ENCODE measurements at places on chromosomes 5 and 9. TPM values are rescaled to one million over a fixed set of nuclear protein-coding genes. Genes with fewer than 3 reads are reported as not detected.

GRCh38 chr5:96227957-96228356 is 205.1 kb downstream of the PCSK1 start:
- DNase-seq: no peak

DNA sequence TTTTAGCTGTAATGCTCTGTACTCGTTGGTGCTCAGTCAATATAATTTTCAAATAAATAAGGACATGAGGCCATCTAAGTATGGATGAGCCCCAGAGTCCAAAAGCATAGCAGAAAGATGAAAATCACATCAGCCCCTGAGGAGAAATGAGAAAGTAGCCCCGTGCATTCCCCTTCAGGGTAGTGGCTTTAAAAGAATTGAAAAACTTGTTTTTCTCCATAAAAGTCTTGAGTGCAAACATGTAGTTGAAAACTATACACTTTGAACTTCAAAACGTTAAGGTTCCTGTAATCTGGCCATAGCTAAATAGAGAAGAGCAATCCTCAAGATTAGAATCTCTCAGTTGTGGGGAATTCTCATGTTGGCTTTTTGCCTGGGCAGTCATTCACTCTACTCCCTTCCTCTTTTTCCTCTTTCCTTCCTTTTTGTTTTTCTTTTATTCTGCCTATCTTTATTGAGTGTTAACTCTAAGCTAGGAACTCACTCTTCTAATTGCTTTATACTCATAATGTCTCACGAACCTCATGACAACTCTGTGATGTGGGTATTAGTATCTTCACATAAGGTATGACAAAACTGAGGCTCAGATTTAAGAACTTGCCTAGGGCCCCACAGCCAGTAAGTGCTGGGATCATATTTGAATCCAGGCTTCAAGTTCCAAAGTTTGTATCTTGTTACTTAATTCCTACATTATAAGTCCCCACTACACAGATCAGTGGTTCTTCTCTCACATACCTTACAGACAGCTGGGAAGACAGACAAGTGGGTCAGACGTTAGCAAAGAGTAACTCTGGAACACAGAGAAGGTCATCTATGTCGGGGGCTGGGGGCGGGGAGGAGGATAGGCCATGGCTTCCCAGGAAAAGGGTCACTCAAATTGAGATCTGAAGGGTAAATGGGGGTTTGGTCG is 46.4 kb upstream of the ABCA1 start:
- DNase-seq: no peak

DNA sequence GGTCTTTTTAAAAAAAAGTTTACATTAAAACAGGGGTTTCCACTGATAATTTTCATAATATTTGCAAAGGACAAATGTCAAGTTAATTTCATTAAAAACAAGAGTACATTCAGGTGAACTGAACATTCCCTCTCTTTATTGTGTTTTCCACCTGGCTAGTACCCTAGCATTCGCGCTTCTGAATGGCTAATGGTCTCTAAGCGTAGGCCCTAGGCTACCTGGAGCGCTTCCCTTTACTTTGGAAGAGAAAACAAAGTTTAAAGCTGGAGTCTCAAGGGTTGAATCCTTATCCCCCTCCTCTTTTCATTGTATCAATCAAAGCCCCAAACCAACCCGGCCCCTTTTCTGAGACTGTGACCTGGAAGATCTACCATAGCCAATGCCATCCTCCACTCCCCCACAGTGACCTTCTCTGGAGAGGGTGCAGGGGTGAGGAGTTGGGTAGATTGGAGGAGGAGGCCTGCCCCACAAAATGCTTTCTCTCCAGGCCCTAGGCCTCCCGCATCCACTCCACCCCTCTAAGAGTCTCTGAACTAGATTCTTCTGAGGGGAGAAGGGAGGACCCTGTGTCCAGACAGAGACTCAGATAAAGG is 73.3 kb upstream of the TBCA start:
- DNase-seq: no peak

DNA sequence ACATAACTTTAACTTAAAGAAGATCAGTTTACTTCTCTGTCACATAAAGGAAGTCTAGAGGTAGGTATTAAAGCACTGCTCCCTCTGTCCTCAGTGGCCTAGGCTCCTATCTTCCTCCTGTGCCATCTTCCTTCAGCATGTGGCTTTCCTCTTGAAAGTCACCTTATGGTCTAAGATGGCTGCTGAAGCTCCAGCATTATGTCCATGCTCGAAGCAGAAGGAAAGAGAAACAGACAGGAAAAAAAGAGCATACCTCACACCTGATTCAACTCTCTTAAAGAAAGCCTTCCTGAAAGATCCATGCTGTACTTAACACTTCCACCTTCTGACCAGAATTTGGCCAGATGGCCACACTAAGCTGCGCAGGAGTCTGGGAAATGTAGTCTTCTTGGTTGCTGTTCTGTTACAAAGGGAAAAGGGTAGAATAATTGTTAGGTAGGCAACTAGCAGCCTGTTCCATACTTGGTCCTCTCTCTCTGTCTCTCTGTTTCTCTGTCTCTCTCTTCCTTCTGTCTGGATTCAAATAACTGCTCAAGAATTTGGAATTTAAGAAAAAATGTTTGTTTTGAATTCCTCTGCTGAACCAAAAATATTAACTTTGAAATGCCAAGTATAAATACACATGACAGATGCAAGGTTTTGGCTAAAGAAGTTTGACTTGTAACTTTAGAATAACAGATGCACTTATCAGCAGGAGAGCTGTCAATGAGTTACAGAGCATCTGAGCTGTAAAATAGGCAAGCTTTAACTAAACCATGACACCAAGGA is 16.0 kb downstream of the TMEM174 start:
- no peak for DNase-seq

GRCh38 chr9:127613583-127613954 is 1.5 kb downstream of the STXBP1 start:
- DNase-seq: no peak

- no peak for DNase-seq
Measured at GRCh38 chr9:7055171-7055903, 297.6 kb downstream of the KDM4C start.

- DNase-seq: no peak
Measured at GRCh38 chr5:91474201-91474600, 91.1 kb upstream of the ARRDC3 start.

DNA sequence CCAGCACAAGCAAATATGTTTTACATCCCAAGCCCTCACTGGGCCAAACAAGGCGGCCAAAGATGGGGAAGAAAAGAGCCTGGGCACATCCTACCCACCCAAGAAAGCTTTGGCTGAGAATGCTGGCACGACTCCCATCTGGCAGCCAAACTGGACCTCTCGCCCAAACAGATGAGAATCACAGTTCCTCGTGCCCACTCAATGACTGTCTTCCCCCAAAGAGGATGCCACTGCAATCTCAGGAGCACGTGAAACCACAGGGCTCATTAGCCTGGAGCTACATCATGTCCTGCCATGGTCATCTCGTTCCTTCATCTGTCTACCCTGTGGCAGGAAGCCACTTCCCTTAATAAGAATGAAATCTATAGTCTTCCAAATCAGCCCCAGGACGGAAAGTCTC is 536.8 kb downstream of the BNC2 start:
- no peak for DNase-seq

GRCh38 chr5:158599157-158599556 is 500.6 kb downstream of the EBF1 start:
- DNase-seq: no peak

- no peak for DNase-seq
Measured at GRCh38 chr9:5095795-5096194, 89.6 kb downstream of the INSL6 start.

DNA sequence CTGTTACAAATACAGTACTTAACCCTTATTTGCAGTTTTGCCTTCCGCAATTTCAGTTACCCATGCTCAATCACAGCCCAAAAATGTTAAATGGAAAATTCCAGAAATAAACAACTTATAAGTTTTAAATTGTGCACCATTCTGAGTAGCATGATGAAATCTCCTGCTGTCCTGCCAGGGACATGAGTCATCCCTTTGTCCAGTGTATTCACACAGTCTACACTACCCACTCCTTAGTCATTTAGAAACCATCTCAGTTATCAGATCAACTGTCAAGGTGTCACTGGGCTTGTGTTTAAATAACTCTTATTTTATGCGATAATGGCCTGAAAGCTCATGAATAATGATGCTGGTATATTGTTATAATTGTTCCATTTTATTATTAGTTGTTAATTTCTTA is 95.8 kb downstream of the PLCXD3 start:
- peak; percentile 68 for DNase-seq

GRCh38 chr5:68408345-68408871 is 192.9 kb downstream of the PIK3R1 start:
- DNase-seq: no peak

DNA sequence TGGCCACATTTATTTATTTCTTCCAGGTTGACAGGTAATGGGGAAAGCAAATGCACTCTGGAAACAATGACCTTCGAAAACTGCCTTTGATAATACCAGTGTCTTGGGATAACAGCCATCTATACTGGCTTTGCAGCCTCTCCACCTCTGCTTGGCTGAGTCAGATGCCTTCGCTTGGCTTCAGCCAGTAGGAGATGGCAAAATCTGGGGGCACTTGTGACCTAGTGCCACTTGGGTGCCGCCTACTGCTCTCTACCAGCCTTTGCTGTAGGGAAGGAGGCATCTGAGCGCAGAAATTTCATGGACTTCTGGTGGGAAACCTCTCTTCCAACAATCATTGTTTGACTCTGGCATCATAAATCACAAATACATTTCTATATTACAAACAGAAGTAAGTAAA is 21.8 kb downstream of the FYB1 start:
- no peak for DNase-seq

GRCh38 chr9:127589955-127590370 is 22.1 kb upstream of the STXBP1 start:
- peak; percentile 54 for DNase-seq

The C5orf24 gene
- 24.1 TPM for total RNA-seq

The SNAPC3 gene
- 23.4 TPM for total RNA-seq

The PRRT1B gene
- not detected for total RNA-seq

The REEP2 gene
- total RNA-seq: 3.0 TPM

The CATSPER3 gene
- total RNA-seq: 0.10 TPM

The AFF4 gene
- 52.0 TPM for total RNA-seq

The GPX3 gene
- total RNA-seq: 13.2 TPM

The PAEP gene
- total RNA-seq: not detected

The ADAMTSL1 gene
- total RNA-seq: 3.7 TPM

The PARP8 gene
- 21.8 TPM for total RNA-seq

The ALG2 gene
- total RNA-seq: 32.1 TPM

The FOXD4L4 gene
- total RNA-seq: not detected

The TLE1 gene
- 21.4 TPM for total RNA-seq

Data from foreskin keratinocyte (primary cell).